Activated CD4-positive, alpha-beta T cell treated with anti-CD3 and anti-CD28 coated beads, Interleukin-2, amount 50 U/mL, for 24 hours (primary cell): ENCODE measurements at places on chromosomes 2 and 18.

DNA sequence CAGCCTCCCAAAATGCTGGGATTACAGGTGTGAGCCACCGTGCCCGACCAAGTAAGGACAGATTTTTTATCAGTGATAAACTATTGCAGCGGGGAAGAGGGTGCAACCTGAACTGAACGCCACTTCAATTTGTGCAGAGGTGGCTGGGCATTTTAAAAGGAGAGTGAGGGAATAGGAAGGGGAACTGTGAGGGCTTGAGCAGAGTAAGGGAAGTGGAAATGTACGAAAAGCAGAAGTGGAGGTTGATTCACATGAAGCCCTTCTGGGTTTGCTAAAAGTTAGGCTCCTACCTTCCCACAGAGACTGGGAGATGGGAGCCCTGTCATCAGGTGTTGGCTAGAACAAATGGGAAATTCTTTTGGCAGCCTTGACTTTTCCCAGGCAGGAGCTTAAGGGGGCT lies 6.1 kb downstream of the STK11IP start:
- DNase-seq = no peak

- DNase-seq = no peak
These were observed 935.3 kb upstream of the KLHL29 start for GRCh38 chr2:22449696-22450095.

DNA sequence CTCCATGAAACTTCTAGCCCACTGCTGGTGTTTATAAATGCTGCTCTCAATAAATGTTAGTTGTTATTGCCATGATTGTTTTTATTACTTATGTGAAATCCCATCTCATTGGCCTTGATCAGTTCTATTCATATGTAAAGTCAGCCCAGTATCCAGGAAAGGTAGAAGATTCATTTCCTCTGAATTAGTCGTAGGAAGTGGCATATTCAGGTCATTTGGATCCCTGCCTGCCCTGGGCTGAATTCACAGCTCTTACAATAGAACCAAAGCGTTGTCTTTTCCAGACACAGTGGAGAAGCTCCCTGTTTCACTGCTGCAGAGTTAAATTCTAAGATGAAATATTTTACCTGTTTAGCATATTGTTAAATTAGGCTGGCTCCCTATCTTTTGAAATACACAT lies 70.3 kb downstream of the MAIP1 start:
- DNase-seq = no peak

GRCh38 chr2:239938651-239939486 lies 86.3 kb downstream of the NDUFA10 start:
- DNase-seq = no peak

DNA sequence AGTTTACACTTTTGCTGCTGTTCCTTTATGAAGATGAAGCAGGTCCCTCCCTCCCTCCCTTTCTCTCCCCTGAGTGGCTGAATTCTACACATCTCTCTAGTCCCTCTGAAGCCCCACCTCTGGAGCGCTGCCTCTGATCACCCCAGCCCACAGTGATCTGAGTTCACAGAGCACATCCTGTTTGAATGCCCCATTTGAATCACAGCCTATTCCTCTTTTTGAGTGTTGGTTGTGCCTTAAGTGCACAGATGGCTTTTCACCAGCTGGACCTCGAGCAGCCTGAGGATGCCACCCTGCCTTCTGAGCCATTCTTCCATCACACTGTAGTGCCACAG lies 87.1 kb downstream of the ITGB1BP1 start:
- DNase-seq = no peak

- DNase-seq = no peak
These were observed 222.4 kb upstream of the RAB12 start for GRCh38 chr18:8386669-8387380.

DNA sequence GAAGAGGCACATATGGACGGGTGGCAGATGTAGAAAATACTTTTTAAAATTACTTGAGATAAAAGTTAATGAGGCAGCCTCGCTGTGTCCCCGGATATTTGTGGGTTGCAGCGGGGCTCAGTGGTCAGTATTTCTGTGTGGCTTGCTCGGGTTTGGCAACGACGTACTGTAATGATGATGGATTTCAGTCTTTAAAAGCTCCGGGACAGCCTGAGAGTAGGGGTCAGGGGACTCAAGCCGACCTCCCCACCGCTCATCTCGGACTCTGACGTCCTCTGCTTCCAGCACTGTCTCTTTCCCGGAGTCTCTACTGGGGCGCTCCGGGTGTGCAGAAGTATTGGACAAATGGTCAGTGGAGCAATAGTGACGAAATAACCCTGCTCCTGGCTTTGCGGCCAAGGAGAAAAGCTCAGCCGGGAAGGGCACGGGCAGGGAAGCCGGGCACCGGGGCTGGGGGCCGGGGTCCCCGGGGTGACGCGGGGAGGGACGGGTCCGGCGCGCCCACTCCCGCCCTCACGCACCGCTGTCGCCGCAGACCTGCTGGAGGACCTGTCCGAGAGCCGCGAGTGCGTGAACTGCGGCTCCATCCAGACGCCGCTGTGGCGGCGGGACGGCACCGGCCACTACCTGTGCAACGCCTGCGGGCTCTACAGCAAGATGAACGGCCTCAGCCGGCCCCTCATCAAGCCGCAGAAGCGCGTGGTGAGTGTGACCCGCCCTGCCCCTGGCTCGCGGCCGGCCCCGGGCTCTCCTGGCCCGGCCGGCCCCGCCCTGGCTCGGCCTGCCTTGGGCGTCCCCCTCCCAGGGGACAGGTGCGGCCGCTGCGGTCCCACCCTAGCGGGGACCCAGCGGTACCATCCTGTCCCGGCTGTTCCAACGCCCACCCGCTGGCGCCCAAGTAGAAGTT lies 7.3 kb downstream of the GATA6 start:
- DNase-seq = no peak

DNA sequence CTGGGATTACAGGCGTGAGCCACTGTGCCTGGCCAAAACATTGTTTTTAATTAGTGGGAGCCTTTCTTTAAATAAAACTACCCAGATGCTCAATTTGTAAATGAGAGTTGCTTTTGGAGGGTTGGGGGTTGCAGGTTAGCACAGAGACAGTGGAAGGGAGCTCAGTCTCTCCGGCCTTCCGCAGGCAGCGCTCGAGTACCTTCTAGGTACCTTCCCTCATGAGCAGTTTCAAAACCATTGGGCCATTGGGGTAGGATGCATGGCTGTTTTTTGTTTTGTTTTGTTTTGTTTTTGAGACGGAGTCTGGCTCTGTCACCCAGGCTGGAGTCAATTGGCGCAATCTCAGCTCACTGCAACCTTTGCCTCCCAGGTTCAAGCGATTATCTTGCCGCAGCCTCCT lies 19.0 kb downstream of the SLC66A3 start:
- DNase-seq = no peak

- DNase-seq = no peak
These were observed 48.8 kb downstream of the ASB1 start for GRCh38 chr2:238475566-238475965.

DNA sequence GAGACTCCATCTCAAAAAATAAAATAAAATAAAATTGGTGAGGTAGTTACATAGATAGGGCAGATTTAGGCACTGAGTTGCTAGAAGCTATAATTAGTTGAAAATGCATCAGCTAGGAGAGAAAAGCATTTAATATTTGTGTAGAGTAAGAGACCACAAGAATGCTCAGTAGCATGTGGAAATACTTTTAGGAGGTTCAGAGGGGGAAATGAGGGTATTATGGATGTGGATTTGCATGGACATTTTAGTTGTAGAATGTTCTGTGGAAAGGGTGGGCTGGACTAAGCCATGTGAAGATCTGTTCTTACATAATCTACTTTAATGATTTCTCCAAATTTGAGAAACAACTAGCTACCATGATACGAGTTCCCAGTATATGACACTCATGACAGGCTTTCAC lies 95.5 kb downstream of the ATP9B start:
- no peak for DNase-seq

DNA sequence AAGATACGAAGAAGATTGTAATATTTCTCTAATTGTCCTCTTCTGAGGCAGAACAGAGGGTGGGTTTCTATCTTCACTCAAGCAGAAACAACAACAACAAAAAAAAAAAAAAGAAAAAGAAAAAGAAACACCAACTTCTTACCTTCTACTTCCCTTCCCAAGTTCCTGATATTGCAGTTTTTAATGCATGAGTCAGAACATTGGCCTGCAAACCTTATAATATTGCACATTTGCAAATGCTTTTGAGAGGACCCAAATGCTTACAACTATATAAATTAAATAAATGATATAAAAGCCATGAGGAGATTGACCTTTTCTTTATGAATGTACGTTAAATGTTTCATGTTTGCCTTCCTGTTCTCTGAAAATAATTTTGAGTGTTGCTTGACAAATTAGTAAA lies 37.3 kb downstream of the PAX3 start:
- no peak for DNase-seq

DNA sequence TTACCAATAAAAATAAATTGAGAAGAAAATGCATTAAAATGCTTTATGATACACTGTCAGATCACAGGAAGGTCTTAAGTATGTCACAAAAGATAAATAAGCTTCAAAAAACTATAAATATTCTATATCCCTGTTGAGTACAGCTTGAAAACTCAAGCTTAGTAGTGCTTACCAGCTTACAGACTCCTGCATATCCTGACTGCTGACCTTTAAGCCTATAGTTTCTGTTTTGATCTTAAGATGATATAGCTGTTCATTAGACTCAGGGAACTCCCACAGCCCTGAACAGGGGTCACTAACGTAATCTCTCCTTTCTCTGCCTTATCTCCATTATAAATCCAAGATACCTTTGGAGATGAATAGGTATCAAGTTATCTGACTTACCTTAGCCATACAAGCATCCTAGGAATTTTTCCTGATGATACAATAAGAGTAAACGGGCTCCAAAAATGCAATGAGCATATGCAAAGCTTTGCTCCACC lies 93.7 kb upstream of the RBBP8 start:
- no peak for DNase-seq

DNA sequence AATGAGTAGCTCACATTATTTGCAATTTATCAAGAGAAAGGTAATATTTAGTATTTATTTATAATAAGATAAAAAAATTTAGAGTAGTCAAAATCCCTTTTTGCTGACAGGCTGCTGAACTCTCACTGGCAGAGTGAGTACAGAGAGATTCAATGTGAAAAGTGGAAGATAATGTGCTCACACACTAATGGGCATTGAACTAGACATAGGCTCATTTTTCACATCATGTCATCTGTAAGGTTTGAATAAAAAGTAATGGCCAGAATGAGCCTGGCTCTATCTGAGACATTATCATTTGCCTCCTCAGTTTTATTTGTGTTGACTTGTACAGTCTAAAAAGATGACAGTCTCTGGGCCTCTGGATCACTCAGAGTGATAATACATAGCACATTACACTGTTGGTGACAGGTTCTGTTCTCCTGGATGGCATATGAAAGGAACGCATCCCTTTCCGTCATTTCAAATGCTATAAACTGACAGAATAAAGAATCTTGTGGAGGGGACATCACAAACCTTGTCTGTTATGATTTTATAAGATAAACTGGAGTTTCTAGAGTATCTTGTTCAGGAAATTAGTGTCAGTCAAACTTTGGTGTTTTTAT lies 812.9 kb downstream of the NR4A2 start:
- no peak for DNase-seq

DNA sequence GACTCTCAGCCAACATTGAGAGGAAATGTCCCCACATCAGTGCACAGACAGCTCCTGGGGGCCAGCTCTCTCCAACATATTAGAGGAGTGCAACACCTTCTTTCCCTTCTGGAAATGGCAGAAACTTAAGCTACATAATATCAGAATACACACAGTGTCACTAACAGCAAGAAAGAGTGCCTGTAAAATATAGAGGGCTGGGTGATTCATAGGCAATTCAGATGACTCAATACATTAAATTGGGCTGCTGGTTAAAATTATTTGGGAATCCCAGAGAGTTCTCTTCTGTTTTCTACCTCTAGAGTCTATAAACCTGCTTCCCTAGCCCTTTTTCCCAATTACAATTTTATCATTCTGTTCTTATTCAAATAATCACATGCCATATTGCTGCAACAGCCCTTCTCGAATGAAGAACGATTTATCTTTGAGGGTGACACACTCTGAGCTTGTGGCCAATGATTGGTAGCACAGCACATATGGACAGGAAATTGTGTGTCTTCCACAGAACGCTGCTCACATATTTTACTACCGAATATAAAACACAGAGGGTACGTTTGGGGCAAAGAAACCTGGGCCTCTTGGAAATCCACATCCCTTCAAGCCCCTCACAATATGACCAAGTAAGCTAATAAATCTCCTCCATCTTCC lies 381.2 kb downstream of the MBD2 start:
- DNase-seq = no peak

DNA sequence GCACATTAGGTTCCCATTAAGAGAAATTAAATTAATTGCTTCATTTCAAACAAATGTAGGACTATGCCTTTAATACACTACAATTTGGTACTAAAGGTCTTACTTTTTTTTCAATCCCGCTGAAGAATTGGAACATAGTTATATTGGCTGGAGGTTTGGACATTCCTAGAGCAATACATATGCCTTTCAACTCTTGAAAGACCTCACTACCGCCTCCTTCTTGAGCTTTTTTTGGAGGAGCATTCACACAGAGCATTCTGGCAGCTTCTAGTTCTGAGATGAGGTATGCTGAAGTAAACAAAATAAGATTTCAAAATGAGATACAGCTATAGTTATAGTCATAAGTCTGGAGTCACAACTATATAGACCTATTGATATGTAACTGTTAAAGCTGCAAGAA lies 10.9 kb downstream of the FAM98A start:
- no peak for DNase-seq

DNA sequence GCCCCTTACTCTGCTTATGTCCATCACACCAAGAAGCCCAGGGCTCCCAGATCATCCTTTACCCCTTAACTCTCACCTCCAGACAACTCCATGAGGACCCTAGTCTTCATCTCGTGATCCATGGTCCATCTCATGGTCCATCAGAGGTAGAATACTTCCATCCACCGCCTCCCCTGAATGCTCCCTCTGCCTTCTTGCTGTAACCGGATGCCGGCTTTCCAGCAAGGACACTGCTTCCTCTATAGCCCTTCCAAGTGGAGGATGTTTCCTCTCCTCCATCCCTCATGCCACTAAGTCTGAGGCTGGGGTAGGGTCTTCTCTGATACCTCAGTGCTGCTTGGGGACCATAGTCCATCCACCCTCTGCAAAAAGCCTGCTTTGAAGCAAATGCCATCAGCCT lies 118.6 kb upstream of the SIX2 start:
- no peak for DNase-seq

GRCh38 chr2:221708902-221709301 lies 136.8 kb upstream of the EPHA4 start:
- DNase-seq = no peak

DNA sequence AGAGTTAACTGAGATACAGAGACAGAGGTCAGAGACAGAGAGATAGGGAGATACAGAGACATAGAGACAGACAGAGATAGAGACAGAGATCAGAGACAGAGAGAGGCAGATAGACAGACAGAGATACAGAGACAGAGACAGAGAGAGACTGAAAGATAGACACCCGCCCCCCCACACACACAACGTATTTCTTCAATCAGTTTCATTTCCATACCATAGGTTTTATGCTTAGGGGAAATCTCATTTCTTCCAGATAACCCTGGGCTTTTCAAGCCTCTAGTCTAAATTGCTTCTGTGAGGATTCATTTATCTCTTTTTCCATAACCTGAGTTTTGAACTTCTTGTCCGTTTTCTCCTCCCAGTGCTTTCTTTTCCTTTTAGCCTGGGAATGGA lies 94.6 kb downstream of the CD8B2 start:
- DNase-seq = no peak
